ENCODE measurements at places on chromosomes 2 and 18.

- DNase-seq, result no peak
These were observed 169.6 kb upstream of the RGPD4 start for GRCh38 chr2:107657049-107657448.

DNA sequence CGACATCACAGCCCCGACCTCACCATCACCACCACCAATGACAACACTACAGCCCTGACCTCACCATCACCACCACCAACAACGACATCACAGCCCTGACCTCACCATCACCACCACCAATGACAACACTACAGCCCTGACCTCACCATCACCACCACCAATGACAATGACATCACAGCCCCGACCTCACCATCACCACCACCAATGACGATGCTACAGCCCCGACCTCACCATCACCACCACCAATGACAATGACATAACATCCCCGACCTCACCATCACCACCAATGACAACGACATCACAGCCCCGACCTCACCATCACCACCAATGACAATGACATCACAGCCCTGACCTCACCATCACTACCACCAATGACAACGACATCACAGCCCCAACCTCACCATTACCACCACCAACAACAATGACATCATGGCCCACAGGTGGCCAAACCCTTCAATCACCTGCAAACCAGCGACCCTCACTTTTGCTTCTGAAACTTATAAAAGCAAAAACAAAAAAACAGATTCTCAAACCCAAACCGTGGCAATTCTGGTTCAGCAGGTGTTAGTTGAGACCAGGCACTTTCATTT lies 70.7 kb upstream of the TMEM18 start:
- DNase-seq, result no peak

GRCh38 chr2:236858661-236859060 lies 227.0 kb upstream of the COPS8 start:
- DNase-seq, result no peak

DNA sequence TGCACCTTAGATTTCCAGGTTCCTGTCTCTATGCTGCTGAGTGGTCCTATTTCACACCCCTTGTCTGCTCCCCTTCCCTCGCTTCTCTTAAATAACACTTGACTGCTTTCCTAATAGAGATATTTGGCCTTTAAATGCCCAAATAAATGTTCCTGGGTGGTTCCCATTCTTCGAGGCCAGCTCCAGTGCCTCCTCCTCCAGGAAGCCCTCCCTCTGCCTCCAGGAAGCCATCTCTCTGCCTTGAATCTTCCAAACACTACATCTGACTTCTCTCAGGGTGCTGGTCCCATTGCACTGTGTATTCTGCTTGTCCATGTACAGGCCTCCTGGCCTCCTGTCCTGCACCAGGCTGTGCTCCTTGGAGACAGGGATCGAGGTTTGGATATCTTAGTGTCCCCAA lies 14.2 kb downstream of the EHD3 start:
- DNase-seq, result no peak

- peak; percentile 21 for DNase-seq
These were observed 11.8 kb downstream of the ALS2 start for GRCh38 chr2:201768918-201769317.

DNA sequence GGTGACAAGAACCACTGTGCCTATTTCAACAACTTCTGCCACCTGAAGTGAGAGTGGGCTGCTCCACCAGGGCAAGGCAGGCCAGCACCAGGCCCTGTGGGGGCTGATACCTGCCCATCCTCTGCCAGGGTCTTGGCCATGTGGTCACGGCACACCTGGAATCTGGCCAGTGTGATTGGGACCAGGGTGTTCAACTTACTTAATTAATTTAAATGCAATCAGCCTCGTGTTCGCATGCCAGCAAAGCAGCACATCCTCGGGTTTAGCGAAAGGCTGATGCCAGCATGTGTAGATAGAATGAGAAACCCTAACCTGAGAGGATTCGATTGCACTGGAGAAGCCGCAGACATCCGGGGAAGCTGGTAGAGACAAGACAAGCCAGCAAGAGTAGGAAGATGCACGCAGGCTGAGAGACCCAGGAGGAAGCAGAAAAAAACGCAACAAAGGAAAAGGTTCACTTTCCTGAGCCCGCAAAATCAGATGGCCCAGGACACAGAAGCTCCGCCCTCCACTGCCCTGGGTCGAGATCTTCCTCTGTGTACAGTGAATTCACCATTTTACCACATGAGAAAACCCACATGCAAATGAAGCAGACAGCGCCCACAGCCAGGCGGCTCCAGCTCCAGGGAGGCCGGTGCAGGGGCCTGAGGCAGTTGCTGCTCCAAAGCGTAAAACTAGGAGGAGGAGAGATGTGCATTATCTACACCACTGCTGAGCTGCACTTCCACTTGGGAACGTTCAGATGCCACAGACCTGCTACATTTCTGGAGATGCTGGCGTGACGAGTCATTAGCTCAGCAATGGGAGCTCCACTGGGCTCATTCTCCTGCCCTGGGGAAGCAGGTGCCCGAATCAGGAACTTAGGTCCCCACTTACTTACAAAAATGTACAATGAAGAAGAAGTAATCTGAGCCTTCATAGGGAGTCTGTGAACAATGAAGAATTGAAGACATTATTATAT lies 92.1 kb downstream of the TMEM18 start:
- DNase-seq, result no peak

GRCh38 chr2:109144721-109145120 lies 15.7 kb downstream of the SH3RF3 start:
- DNase-seq, result no peak

DNA sequence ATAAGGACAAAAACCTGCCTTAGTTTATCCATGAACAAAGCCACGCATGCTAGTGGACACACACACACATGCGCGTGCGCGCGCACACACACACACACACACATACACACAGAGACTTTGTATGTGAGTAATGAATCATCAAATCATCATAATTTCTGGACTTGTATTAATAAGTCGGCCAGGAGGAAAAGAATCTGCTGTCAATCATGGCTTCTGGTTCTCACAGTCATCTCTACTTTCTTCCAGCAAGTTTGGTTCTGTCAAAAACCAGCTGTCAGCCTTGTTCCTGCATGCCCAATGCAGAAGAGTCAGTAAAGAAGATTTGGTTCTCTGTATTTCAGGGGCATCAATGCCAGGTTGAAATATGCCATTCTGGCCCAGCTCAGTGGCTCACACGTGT lies 1.1 kb upstream of the TTR start:
- DNase-seq, result no peak

DNA sequence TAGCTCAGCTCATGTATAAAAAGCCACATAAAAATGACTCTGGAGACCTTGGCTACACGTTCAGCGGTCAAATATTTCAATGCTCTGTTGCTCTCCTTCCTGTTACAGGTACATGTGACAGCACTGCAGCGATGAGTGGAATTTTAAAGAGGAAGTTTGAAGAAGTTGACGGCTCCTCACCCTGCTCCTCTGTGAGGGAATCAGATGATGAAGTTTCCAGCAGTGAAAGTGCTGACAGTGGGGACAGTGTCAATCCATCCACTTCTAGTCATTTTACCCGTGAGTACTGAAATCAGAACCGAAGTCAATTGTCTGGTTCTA lies 125.4 kb downstream of the CSRNP3 start:
- no peak for DNase-seq

DNA sequence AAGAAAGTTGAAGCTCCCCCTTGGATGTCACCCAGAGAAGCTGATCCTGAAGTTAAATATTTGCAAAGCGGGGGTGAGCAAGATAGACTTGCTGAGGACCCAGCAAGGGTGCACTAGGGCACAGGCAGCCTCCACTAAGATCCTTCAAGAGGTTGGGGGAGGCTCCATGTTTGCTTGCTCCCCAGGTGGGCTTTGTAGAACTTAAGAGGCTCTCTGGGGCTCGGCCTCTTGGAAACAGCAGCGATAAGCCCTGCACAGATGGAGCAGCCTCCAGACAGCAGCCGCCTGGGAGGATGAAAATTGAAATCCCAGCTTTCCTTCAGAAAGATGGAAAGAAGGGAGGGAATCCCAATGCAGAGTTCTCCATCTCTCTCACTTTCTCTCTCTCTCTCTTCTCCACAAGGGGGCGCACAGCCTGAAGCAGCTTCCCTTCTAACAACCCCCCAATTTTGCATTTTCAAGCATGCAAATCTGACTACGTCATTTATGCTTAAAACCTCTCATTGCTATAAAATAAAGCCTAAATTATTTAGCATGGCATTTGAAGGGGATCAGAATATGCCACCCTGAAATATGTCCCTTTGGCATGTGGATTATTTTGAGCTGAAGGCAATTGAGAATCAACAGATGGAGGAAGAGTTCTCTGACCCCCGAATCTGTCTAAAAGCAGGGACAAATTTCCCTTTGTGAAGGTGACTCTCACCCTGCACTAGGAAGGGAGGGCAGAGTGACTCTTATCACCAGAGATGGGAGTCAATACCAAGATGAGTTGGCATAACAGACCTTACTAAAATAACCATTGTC lies 185.7 kb upstream of the KLHL29 start:
- no peak for DNase-seq

DNA sequence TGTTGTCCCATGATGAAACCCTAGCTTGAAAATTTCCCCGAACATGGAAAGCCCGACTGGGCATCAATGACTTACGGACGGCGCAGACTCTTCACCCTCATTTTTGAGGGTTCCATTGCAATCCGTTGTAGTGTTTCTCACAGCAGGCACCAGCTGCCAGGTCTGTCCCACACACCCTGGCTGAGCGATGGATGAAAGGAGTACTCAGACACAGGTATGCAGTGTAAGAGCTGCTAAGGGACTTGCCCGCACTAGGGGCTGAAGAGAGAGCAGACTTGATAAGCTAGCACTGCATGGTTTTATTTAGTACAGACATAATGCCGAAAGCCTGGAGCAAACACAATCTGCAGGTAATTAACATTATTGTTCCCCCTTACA lies 15.8 kb downstream of the DYNAP start:
- DNase-seq, result no peak

- no peak for DNase-seq
These were observed 12.1 kb downstream of the TFPI start for GRCh38 chr2:187542123-187542522.

GRCh38 chr2:195016841-195017240 lies 640.2 kb upstream of the SLC39A10 start:
- DNase-seq, result no peak

- DNase-seq, result no peak
These were observed 12.4 kb downstream of the CIB4 start for GRCh38 chr2:26628561-26629345.

- DNase-seq, result no peak
These were observed 297.5 kb upstream of the RGPD4 start for GRCh38 chr2:107529146-107529545.

DNA sequence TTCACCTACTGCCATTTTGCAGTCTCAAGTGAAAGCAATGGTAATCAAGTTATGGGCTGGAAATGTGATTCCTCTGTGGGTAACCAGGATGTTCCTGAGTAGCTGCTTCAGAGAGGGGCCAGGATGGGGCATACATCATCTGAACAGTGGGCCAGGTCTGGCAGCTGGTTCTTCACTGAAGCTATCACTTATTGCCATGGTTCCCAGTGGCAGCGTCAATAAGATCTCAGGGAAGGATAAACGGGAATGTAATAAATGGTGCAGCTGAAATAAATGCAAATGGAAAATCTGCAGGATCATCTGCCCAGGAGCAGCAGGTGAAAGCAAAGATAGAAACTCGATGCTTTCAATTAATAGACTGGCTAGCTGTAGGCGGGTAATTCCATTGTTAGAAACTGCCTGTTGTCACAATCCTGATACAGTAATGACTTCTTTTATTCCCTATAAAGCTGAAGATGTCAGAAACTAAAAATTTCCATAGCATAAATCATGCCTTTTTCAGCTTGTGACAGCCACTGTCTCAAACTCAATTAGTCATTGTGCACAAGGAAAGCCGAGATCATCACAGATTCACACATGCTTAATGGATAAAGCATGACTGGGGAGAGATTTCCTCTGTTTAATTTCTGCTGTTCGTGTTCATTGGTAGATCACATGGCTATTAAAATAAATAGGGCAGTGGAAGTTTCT lies 56.2 kb upstream of the CCDC85A start:
- DNase-seq, result no peak

DNA sequence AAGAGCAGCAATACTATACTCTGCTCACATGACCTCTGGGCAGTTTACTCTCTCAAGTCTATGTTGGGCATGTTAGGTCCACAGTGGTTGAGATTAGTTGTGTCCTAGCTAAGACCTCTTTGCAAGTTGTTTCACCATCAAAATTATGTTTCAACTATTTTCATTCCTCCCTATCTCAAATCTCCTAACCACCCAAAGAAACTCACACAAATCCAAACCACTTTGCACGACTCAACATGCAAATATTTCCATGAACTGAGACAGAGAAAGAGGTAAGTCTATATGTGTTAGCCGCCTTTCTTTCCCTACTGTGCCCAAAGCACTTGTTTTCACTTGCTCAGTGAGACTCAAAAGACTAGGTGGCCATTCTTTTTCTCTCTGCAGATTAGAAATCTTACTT lies 546.8 kb downstream of the TNS1 start:
- DNase-seq, result no peak

DNA sequence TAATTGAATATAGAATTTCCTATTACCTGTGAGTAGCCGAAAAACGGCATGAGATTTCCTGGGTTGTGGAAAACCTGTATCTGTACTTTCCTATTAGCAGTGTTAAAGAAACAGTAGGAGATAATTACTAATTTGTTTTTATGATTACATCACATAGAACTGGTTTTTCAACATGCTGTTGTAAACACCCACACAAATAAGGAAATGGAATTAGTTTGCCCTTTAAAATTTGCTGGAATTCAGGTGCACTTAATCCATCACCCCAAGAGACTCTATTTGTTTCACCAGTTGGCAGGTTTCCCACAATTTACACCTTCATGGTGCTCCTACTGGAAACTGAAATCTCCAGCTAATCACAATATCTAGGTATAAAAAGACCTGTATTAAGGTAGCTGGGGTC lies 274.1 kb upstream of the SLC8A1 start:
- no peak for DNase-seq

DNA sequence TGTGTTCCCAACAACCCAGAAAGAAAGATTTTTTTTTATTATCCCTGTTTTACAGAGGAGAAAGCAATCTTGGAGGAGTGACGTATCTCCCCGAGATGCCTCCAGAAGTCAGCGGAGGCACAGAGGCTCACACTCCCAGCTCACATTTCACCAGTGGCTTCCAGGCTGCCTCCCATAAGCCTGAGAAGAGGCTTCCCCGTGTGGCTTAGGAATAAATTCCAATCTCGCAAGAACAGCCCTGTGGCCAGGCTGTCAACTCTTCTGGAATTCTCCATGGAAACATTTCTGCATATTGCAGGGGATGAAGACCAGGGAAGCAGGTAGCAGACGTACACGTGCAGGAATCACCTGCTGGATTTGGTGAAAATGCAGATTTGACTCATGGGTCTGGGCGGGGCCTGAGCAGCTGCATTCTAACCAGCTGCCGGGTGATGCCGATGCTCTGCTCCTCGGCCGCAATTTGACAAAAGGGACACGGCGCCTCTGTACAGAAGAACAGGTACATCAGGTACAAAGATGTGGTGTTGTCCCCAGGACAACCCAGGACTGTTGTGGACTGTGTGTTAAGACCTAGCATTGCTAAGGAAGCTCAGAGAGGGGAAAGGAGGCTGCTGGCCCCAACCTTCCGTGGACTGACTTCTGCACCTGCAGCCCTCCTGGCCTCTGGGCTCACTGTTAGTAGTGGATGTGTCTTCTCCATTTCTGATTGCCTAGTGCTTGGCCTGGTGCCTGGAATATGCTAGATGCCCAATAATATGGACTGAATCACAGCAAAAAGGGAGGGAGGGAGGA lies 114.2 kb upstream of the ID2 start:
- DNase-seq, result peak; percentile 69
